T-cell (primary cell): ENCODE measurements at places on chromosomes 4 and X.

DNA sequence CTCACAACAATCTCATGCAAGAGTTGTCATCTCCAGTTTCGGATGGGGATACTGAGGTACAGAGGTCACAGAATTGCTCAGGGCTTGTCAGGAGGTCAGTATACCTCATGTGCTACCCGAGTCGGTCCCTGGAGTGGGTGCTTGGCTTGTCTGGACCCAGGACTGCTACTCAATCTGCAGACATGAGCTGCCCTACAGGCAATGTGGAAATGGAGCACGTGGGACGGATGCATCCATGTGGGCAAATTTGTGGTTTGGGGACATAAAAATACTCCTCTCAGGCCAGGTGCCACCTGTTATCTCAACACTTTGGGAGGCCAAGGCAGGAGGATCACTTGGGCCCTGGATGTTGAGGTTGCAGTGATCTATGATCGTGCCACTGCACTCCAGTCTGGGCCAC, 15.8 kb downstream of the USP11 start:
- no peak for DNase-seq

- DNase-seq, result no peak
Observed at GRCh38 chr4:82611527-82611926, 49.7 kb upstream of the TMEM150C start.

DNA sequence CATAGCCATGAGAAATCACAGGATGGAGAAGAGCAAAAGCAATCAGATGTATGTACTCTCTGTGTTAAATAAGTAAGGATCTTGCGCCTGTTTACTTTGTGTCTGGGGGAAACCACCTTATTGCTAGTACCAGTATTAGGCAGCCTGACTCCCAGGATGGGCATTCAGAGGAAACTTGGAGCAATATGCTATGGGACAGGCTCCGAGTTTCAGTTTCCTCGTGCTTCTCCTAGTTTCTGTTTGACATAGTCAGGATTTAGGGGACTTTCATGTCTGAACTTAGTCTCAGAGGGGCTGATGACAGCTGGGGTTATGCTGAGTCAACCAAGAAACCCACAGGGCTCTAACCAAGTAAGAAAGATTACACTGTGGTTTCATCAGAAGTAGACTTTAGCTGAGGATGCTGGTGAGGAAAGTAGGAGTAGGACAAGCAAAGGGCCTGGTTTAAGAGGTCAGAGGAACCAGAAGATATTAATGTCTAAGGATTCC, 13.5 kb downstream of the NSUN7 start:
- no peak for DNase-seq

GRCh38 chrX:106450405-106450804, 161.4 kb upstream of the RADX start:
- DNase-seq, result no peak

- no peak for DNase-seq
Observed at GRCh38 chr4:147682755-147683154, 1.2 kb downstream of the PRMT9 start.

GRCh38 chr4:61336488-61336887, 136.4 kb downstream of the ADGRL3 start:
- no peak for DNase-seq

- no peak for DNase-seq
Observed at GRCh38 chr4:22324422-22324821, 191.4 kb downstream of the ADGRA3 start.

DNA sequence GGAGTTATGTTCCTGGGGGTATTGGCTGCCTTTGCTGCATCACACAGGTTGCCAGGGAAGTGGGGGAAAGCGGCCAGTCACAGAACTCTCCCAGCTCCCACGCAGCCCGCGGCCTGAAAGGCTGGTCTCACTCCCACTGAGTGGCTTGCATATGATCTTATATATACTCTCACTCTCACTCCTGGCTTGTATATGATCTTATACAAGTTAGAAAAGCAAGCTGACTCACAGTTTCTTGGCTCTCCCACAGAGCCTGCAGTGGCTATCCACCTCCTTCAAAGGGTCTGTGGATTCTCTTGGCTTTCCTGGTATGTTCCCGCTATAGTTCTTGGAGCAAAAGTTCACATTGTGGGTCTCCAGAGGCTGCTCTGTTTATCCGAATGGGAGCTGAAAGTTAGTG, 833.5 kb upstream of the GALNTL6 start:
- no peak for DNase-seq

- DNase-seq, result no peak
Observed at GRCh38 chrX:39592776-39593175, 505.0 kb downstream of the BCOR start.

DNA sequence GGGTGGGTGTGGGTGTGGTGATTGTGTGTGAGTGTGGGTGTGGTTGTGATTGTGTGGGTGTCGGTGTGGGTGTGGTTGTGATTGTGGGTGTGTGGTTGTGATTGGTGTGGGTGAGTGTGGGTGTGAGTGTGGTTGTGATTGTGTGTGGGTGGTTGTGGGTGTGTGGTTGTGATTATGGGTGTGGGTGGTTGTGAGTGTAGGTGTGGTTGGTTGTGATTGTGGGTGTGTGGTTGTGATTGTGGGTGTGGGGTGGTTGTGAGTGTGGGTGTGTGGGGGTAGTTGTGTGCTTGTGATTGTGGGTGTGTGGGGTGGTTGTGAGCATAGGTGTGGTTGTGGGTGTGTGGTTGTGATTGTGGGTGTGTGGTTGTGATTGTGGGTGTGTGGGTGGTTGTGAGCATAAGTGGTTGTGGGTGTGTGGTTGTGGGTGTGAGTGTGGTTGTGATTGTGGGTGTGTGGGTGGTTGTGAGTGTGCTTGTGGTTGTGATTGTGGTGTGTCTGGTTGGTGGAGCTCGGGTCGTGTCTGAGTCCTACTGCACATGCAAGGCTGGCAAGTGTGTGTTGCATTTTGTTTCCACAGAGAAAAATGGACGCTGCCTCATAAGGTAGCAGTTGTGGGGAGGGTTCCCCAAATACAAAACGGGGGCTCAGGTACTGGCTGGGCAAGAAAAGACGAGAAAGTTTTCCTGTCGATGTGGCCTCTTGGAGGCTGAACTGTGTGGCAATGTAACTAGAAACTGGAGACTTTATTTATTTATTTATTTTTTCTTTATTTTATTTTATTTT, 116.7 kb downstream of the UBE2K start:
- no peak for DNase-seq

DNA sequence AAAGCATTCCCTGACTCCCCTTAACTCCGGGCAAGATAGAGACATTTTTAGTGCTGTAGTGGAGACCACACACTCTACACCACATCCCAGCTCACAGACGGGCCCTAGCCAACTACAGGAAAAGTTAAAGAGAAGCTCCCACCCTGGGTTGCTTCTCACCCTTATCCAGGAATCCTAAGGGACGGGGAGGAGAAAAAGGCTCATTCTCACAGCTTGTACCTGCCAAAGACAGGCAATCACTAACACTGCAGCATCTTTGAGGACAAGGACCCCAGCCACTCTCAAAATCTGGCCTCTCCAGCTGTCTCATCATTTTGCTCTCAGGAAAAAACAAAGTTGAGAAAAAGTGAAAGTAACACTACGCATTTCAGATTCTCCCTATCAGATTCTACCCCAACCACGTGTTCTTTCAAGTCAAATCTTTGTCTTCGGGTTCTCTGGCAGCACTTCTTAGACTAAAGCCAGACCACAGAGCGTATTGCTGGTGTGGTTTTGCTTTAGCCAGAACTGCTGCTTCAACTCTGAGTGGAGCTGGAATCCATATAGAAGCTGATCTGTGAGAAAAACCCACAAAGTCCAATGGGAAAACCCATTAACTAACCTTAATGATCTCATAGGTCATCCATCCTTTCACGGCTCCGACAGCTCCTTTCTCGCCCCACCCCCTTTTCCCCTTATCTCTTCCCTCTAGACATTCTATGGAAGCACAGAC, 605.9 kb upstream of the DIPK2B start:
- DNase-seq, result peak; percentile 20

DNA sequence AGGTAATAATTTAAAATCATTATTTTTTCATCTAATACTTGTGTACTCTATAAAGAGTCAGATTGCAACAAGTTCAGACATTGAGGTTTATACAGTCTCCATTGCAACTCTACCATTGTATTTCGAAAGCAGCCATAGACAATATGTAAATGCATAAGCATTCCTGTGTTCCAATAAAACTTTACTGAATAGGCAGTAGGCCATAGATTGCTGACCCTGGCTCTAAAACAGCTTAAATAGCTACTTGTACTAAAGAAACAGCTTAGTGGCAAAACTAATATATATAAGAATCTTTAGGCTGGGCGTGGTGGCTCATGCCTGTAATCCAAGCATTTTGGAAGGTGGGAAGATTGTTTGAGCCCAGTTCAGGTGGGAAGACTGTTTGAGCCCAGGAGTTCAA, 115.3 kb downstream of the PRSS12 start:
- DNase-seq, result no peak

GRCh38 chr4:84085986-84086385, 413.1 kb downstream of the NKX6-1 start:
- DNase-seq, result no peak

GRCh38 chr4:17680559-17681280, 66.3 kb downstream of the MED28 start:
- no peak for DNase-seq

- DNase-seq, result no peak
Observed at GRCh38 chr4:3396600-3396999, 45.2 kb upstream of the HGFAC start.

- DNase-seq, result no peak
Observed at GRCh38 chr4:1493540-1494287, 87.5 kb upstream of the NKX1-1 start.
